ENCODE measurements at places on chromosomes 2 and 18.
A peak's percentile ranks its signal among the peaks of the same experiment; 100 is the strongest.

DNA sequence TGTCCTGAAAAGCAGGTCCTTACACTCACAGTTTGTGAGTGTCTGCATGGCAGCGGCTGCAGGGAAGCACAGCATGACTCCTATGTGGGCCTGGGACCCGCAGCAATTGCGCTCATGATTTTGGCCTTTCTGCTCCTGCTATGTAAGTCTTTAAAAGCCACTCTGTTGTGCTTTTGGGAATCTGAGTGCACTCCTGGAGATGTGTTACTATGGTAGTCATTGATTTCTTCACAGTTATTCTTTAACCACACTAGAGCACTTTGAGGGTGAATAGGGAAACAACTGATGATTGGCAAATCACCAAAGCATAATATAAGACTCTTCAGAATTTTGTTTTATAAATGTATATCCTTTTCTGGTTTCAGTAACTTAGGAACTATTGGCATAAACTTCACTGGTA lies 40.9 kb downstream of the DSG2 start:
- peak; percentile 11 for DNase-seq

DNA sequence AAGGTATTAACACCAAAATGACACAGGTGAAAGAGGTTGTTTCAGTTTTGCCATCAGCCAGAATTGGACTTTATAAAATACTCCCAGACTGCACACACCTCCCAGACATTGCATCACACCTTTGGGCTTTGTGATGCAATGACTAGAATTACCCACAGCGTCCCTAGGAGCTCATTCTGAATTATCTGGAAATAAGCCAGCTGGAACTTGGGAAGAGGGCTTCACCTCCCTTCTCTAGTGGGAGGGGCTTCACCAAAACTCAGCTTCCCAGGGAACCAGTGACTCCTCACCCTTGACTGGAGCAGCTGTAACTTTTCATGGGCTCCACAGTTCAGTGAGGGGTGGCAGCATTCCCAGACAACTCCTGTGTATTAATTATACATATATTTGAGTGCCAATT lies 83.1 kb upstream of the BZW1 start:
- peak; percentile 45 for DNase-seq

- DNase-seq, result no peak
Measured at GRCh38 chr2:88230911-88231310, 60.8 kb downstream of the THNSL2 start.

DNA sequence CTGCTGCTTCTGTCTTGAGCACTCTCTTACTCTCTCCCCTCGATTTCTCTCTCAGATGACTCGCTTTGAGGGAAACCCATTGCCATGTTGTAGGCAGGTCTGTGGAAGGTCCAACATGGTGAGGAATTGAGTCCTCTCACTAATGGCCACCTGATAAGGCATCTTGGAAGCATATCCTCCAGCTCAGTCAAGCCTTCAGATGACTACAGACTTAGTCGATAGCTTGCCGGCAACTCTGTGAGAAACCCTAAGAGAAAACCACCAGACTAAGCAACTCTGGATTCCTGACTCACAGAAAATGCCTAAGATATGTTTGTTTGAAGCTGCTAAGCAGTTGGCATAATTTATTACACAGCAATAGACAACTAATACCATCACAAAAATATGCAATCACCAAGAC lies 51.2 kb downstream of the WDR75 start:
- peak; percentile 75 for DNase-seq

GRCh38 chr2:223932816-223933800 lies 12.0 kb downstream of the WDFY1 start:
- DNase-seq, result no peak

- DNase-seq, result no peak
Measured at GRCh38 chr2:159505196-159505595, 111.2 kb downstream of the BAZ2B start.

GRCh38 chr2:167450364-167450763 lies 562.1 kb downstream of the XIRP2 start:
- DNase-seq, result no peak

DNA sequence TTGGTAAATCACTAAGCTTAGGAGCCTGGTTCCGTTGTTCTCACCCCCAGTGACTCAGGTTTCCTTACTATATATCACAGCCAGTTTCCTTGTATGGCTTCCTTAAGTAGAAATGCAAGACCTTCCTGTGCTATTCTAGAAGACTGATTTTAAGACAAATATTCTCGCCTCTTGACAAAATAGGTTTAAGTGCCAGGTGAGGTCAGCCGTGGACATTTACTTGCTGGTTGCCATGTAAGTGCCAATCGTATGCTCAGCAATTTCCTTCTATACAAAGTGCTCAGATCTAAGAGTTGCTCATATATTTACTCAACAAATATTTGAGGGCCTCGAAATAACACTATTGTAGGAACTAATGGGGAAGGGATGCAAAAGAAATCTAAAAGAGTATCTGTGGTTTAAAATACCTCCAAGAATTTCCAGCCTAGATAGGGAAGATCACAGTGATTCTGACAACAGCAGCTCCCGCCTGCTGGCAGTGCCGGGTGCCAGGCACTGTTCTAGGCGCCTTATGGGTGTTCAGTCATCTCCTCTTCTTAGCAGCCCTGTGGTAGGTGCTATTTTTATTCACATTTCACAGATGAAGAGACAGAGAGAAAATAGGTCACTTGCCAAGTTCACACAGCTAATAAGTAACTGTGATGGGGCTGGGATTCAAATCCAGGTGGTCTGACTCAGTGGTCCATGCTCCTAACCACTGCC lies 95.3 kb upstream of the B3GNT7 start:
- peak; percentile 88 for DNase-seq

DNA sequence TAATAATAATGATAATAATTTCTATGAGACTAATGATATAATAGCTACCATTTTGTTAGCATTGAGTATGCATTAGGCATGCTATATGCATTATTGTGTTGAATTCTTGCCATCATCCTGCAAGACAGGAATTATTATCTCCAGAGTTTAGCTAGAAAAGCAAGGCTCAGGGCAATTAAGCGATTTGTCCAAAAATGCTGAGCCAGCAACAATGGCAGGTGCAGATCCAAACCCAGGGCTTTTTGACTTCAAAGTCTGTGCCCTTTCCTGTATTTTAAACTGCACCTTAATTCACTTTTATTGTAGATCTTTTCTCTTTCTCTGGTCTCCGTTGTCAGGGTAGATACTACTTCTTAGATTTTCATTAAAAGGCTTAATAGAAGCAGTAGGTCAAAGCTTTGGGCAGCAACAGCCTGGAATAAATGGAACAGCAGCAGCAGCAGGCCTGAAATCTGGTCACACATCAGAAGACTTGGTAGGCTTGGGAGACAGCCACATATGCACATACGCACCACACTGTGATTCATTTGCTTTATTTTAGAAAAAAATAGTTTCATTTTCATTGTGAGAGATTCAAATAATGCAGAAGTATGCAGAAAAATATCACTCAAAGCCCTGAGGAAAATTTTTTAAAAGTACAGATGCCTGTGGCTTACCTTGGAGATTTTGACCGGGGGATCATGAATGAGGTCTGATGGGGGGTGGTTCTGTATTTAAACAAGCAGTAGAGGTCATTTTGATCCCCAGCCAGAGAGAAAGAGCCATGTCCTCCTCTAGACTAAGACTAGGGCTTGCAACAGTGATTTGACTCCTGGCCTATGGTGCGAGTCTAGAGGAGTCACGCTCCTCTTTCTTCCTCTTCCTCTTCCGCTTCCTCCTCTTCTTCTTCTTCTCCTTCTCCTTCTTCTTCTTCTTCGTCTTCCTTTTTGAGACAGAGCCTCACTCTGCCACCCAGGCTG lies 455.7 kb downstream of the TSN start:
- peak; percentile 22 for DNase-seq

GRCh38 chr2:112161431-112162145 lies 23.4 kb downstream of the FBLN7 start:
- DNase-seq, result no peak

DNA sequence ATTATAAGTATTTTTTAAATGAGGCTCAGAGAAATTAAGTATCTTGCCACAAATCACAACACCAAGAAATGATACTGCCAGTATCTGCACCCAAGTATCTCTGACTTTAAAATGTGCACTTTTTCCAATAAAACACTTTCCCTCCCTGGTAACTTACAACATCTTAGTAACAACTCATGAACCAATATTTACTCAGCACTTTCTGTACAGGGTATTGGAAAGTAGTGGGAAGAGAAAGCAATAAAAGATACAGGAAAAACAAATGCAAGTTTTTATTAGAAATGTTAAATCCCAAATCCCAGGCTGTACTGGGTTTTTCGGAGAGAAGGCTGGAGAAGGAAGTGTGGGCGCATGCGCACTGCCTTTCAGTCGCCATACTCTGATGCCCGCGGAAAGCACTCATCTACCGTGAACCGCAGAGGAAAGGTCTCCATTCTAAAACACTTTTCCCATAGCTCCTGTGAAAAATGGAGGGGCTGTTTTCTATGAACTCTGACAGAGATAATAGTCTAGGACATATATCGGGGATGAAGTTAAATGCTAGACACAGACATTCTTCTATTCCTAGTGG lies 52.1 kb downstream of the L3MBTL4 start:
- peak; percentile 61 for DNase-seq

DNA sequence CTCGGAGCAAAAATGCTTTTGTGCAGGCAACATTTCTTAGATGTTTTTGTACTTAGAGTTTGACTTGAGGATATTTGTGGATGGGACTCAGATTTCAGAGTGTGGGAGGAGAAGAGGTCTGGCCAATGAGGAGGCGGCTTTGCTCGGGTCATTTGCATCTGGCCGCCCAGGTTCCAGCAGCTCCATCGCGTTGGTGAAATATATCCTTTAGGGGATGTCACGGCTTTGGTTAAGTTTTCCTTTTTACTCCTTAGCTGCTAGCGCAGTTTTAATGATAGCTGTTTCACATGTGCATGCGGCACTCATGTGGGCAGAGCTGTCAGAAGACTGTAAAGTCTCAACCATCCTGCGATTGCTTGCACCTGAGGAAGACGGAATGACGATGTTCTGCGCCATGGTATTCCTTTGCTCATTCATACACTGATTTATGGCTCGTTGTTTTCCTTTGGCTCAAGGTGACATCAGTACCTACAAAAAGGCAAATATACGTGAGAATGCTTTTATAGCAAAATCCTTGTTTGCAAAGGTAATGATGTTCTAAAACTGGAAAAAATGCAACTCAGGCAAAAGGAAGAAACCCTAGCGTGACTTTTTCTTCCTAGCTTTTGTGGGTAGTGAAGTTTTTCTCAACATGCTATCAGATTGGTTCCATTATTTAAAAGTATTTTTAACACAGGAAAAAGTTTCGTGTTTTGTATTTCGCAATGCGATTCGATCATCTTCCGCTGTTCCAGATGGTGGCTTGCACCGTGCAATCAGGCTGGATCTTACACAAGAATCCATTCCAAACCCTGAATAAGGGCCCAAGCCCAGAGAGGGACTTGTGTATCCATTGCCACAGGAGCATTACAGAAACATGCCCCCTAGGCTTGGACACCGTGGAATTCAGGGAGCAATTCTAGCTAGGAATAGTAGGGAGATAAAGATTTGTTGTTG lies 70.5 kb upstream of the ZNF516 start:
- peak; percentile 86 for DNase-seq

DNA sequence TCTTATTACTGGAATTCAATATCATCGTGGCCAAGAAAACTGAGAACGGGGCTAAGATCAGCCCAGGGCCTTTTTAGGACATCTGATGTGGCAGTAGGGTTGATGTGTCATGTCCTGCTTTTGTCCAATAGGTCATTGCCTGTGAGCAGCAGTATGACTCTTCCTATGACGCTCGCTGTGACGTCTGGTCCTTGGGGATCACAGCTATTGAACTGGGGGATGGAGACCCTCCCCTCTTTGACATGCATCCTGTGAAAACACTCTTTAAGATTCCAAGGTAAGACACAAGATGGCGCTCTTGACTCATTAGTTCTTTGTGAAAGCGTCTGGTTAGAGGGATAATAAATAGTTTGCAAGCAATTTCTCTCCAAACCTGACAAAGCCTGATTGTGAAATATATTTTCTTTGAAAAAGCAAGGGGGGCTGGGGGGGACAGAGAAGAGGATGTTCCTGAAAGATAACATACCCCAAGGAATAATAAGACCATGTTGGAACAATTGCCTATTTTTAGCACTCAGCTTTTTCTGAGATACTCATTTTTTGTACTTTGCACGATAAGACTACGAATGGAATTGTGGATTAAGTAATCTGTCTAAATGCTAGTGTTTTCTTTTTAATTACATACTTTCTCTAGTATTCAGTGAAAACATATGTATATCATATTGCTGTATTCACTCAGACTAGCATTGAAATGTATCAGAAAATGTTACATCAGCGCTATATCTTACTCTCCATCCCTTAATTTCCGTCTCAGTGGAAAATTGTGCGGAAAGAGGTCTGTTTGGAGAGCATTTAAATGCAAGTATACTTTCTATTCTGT lies 58.1 kb downstream of the MYO3B start:
- DNase-seq, result peak; percentile 40

- no peak for DNase-seq
Measured at GRCh38 chr2:239389414-239390329, 11.1 kb downstream of the HDAC4 start.

- peak; percentile 58 for DNase-seq
Measured at GRCh38 chr2:202335791-202336467, 40.2 kb upstream of the BMPR2 start.

DNA sequence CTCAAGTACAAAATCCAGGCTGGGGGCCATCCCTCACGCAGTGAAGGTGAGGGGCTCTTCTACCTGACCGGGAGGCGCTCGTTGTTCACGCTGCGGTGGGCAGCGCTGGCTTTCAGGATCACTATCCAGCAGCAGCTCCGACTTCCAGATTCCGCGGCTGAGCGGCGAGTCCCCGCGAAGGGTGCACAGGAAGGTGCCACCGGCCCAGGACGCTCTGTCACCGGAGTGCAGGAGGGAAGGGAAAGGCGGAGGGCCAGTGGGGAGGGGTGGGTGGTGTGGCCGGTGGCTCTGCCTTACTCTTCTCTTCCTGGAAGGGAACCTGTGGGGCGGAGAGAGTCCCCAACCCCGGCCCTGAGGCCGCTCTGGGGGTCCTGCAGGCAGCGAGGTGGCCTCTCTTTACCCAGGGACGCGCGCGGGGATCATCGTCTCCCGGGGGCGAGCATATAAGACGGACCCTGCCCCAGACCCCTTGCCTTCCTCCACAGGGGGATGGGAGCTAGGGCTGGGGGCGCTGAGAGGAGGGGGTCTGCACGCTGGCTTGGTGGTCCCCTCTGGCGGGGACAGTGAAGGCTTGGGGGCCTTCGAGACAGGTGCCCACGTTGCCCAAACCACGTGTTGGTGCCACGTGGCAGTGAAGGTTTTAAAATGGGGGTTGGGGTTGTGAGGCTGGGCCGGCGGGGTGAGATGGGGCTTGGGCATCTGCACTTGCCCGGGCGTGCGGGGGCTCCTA lies 26.9 kb upstream of the HS6ST1 start:
- DNase-seq, result no peak

- peak; percentile 20 for DNase-seq
Measured at GRCh38 chr2:230961091-230961491, 34.8 kb upstream of the SPATA3 start.

DNA sequence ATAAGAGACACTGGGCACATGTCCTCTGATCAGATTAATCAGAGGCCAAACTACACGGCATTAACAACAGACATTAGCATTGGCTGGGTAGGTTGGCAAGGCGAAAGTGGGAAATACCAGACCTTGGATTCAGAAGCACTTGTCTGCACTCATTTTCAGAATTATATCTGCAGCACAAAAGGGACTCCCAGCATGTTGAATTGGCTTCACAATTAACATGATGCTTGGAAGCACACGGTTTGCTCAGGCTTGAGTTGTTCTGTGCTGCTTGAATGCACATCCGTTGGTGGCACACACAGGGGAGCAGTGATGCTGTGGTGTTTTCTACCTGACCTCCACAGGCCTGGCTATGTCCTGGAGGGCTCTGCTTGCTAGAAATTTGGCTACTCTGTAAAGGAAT lies 83.9 kb downstream of the ACTR3 start:
- DNase-seq, result no peak
